Activated naive CD4-positive, alpha-beta T cell treated with anti-CD3 and anti-CD28 coated beads, Interleukin-2, amount 50 U/mL, for 72 hours (primary cell): ENCODE measurements at places on chromosomes 2 and 18.
A peak's percentile ranks its signal among the peaks of the same experiment; 100 is the strongest.

DNA sequence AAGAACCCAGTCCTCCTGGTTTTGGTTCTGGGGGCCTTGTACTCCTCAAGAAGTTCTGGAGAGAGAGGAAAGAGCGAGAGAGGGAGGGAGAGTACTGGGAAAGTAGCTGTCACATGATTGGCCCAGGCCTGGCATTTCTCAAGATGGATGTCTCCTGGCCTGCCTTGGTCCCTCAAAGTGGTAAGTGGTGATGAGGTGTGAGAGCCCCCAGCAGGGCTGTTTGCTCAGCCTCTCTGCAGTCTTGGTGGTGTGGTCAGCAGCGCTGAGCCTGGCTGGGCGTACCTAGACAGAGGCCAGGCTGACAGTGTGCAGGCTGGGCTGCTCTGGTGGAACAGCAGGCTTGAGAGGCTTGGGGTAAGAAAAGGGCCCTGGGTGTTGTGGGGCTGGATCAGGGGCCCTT is 2.5 kb downstream of the SPEG start:
- DNase-seq = no peak

- peak; percentile 13 for DNase-seq
Measured at GRCh38 chr2:24076849-24077534, 866 bp upstream of the SF3B6 start.

DNA sequence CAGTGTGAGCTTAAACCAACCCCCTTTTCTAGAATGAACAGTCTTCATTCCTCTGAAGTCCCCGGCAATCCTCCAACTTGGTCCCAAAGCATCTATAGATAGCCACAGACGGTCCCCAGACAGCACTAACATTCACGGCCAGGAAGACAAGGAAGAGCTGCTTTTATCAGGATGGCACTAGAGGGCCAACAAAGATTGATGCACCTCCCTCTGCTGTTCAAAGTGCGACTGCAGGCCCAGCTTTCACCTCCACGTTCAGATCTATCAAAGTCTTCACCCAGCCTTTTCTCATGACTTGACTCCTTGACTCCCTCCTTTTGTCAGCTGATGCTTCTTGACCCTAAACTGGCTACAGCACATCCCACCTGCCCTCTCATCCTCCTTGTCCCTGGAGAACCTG is 54.3 kb downstream of the RNF152 start:
- DNase-seq = no peak

DNA sequence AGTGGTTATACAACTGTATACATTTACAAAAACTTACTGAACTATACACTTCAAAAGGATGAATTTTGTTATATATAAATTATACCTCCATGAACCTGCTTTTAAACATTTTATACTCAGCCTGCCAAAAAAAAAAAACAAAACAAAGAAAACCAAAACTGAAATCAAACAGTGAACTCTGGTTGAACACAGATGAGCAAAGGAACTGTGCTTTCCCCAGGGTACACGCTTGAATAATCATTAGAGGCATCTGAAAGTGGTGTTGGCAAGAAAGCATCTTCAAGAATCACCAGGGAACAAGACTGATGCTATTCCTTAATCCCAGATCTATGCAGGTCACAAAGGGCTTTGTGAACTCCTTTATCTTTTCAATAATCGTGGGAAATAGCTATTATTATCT is 77.0 kb upstream of the LYPD1 start:
- no peak for DNase-seq

DNA sequence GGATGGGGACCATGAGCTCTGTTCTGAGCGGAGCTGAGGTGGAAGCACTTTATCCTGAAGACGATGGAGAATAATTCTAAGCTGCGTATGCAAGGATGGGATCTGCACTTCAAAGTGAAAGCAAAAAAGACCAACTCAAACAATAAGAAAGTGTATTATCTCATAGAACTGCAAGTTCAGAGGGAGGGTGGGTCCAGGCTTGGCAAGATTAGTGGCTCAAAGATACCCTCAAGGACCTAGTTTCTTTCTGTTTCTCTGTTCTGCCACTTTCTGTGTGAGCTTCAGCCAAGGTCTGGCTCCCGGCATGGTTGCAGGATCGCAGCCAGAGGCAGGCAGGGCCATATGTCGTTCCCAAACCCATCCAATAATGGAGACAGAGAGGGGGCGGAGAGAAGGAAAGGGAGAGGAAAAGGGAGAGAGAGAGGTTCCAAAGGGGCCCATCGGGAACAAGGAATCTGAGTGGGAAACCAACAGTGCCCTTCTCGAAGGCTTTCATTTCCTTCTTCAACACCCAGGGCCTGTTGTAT is 169.2 kb upstream of the NCK2 start:
- no peak for DNase-seq

- DNase-seq = no peak
Measured at GRCh38 chr18:49243391-49243790, 217.1 kb downstream of the DYM start.

DNA sequence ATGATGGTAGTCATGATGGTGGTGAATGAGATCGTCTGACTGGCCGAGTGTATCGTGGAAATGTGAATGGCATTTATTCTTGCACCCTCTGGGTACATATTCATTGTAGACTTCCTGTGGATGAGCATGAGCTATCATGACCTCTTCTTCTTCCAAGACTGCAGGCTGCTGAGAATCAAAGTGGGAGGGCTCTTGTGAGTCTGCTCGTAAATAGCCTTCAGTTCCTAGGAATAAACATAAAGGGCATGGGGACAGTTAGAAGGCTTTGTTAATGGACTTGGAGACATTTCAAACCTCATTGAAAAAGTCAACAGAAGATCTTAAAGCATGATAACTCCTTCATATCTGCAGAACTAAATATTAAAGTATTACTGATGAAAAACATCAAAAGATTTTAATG is 14.9 kb downstream of the SLC39A6 start:
- no peak for DNase-seq

DNA sequence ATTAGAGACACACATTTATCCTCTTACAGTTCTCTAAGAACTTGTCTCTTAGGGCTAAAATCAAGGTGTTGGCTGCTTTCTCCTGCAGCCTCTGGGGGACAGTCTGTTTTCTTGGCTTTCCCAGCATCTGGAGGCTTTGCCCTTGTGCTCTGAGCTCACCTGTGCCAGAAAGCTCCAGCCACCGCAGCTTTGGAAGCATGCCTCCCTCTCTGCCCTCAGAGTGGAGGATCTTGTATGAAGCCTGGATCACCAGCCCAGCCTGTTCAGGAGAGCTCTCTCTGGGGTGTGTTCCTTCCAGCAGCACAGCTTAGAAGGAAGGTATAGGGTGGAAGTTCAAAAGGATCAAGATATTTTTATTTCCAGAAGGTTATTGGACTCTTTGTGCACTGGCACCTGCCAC is 53.1 kb upstream of the TPO start:
- DNase-seq = no peak

GRCh38 chr2:237600205-237600846 is 9.8 kb upstream of the RAB17 start:
- no peak for DNase-seq

DNA sequence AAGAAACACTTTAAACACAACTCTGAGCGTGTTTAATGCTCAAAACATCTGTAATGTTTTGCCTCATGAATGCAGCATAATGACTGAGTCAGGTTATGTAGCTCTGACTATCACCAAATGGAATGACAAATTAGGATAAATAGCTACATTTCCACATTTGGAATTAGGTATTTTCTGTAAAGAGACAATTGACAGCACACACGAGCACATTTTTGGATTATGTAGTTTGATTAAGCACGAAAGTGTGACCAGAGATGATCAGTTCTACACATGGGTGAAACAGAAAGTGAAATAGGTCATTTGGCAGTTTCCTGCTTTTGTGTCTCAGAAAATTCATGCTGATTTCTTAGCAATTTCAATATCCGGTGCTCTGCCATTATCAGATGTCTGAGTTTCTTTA is 29.0 kb downstream of the LPIN1 start:
- no peak for DNase-seq

GRCh38 chr18:79629249-79629558 is 50.4 kb upstream of the CTDP1 start:
- DNase-seq = no peak

- DNase-seq = no peak
Measured at GRCh38 chr2:85717308-85718008, 23.3 kb downstream of the GNLY start.

DNA sequence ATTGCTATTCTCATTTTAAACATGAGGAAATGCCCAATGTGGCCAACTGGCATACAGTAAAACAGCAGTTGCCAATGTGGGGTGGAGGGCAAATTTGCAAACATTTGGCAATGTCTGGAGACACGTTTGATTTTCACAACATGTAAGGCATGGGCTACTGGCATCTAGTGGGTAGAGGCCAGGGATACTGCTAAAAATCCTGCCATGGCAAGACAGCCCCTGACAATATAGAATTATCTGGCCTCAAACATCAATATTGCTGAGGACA is 168.6 kb downstream of the KCNE4 start:
- no peak for DNase-seq

DNA sequence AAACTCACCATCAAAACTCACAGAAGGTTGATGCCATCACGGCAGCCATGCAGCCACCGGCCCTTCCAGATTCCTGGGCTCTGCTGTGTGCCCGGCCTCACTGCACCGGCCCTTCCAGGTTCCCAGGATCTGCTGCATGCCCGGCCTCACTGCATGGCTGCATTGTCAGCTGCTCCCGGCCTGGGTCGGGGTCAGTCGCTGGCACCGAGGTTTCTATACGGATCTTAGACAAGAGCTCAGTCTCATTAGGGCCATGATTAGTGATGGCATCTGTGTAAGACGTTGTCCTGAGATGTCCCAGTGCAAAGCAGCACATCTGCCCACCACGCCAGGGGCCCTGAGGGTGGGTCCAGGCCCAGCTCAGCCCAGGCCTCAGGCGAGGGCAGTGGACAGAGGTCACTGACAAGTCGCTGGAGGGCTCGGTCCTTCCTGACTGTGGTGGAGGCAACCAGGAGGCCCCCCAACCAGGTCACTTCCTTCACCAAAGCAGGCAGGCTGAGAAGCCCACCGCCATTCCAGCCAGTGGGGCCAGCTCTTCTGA is 29.4 kb downstream of the TMEM18 start:
- DNase-seq = no peak

- no peak for DNase-seq
Measured at GRCh38 chr2:157631861-157632260, 3.2 kb upstream of the ACVR1C start.

DNA sequence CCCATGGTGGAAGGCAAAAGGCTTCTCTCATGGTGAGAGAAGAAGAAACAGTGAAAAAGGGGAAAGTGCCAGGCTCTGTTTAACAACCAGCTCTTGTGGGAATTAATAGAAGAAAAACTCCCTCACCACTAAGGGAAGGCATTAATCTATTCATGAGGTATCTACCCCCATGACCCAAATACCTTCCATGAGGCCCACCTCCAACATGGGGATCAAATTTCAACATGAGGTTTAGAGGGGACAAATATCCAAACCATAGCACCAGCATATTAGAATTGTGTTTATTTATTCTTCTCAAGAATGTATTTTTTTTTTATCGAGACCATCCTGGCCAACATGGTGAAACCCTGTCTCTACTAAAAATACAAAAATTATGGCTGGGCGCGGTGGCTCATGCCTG is 4.9 kb upstream of the CFLAR start:
- DNase-seq = no peak

DNA sequence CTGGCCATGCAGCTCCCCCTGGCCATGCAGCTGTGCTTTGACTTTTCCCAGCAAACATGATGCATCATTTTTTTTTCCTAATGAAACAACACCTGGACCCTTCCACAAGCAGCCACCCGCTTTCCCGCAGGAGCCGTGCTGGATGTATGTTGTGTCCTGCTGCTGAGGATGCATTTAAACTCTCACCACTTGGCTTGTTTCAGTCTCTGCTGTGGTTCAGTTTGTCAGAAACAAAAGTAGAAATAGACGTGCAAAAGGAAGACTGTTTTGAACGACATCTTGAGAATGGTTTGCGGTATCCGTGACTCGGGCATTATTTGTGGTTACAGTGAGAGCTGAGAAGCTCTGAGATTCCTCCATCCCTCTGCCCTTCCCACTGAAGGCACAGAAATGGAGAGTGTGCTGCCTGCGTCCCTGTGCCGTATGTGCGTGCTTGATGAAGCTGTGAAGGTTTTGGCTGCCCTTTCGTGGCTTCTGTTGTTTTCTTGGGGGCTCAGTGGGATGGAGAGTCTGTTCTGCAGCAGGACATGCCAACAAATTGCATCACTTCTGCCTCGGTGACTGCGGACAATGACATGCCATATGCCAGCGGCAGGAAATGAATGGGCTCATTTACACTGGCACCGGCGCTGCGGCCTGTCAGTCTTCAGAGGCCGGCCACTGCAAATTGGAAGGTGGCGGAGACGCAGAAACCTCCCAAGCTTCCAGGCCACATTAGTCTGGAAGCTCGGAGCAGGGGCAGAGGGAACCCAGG is 417.7 kb upstream of the SALL3 start:
- no peak for DNase-seq

DNA sequence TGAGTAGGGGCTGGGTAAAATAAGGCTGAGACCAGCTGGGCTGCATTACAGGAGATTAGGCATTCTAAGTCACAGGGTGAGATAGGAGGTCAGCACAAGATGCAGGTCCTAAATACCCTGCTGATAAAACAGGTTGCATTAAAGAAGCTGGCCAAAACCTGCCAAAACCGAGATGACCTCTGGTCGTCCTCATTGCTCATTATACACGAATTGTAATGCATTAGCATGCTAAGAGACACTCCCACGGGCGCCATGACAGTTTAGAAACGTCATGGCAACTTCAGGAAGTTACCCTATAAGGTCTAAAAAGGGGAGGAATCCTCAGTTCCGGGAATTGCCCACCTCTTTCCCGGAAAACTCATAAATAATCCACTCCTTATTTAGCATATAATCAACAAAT is 132.2 kb downstream of the ARL4C start:
- no peak for DNase-seq

DNA sequence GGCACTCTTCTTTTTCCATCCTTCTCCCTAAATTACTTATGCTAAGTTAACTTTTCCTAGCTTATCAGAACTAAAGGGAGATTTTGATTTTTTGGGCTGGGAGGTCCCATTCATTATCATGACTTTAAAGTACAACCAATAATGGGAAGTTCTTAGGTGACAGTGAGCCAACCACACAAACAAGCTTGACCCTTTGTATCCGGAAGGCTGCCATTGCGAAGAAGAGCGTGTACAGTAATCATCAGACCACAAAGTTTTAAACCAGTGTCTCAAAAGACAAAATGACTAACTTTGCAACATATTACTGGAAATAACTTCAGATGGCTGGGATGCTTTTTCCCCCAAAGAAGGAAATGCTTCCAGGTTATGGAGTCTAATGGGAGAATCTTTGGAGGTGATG is 298.1 kb downstream of the TGIF1 start:
- DNase-seq = no peak

- DNase-seq = no peak
Measured at GRCh38 chr2:17628349-17629261, 88.1 kb downstream of the VSNL1 start.

- DNase-seq = no peak
Measured at GRCh38 chr2:183666031-183666430, 541.8 kb downstream of the NUP35 start.
